Activated CD8-positive, alpha-beta memory T cell treated with anti-CD3 and anti-CD28 coated beads, Interleukin-2, amount 50 U/mL, for 4 hours (primary cell): ENCODE measurements at places on chromosomes 3 and 15.

DNA sequence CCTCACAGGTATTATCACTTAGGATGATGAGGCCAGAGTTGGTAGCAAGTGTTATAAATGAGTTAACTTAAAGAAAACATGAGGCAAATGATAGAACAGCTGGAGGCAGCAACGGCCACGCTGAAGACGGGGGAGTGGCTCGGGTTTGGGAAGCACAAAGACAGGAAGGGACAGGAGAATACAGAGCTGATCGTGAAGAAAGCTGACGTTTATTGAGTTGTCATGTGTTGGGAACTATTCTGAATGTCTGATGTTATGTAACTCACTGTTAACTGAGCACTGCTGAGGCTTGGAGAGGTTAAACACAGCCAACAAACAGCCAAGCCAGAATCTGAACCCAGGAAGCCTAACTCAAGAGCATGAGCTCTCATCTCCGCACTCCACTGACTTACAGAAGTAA lies 42.3 kb downstream of the FGD5 start:
- DNase-seq = no peak

DNA sequence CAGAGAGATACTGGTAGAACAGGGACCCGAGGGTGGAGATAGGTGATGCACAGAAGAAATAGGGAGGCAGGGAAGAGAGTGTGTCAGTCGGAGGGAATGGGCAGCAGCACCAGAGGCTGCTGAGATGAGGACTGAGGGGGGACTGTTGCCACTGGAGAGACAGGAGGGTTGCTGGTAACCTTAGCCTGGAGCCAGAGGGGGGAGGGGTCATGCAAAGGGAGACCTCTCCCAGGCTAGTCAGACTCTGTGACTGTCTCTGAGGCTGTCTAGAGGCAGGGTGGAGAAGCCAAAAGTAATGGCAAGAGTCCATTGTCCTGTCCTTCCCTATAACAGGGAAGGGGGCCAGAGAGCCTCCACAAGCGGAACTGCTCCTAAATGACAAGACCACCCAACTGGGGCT lies 2.1 kb upstream of the DLEC1 start:
- no peak for DNase-seq

DNA sequence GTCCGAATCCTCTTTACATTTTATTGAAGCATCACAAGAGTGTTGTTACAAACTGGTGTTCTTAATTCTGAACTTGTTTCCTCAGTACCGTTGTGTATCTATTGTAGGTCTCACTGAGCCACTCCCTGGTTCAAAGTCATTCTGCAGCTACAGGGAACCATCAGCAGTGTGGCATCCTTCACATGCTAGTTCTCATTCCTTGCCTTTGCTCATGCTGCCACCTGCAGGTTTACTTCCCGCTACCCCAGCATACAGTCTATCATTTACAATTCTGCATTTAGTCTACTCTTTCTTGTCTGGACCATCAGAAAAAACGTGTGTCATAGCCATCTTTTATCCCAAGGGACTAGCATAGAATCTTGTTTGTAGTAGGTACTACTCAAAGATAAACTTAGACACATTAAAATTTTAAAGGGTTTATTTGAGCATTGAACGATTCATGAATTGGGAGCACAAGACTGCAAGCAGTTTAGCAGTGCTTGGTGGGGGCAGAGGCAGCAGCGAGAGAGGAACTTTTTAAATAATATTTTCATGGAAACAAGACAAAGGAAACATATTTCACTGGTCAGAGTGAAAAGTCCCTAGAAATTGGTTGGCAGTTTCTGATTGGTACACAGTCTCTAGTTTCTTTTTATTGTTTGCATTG lies 402.1 kb downstream of the CADM2 start:
- DNase-seq = no peak

DNA sequence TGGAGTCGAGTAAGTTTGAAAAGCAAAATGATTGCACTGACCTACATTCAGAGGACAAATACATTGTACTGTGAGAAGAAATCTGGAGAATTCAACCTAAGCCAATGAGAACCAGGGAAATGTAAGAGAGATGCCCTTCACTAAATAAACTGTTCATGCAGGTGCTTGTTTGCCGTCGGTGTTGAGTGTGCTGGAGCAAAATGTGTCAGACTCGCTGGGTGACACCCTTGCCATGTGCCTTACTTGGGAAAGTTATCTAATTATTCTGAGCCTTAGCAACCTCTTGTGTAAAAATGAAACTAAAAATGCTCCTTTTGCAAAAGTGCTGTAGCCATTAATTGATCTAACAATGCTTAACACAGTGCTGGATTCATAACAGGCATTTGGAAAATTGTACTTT lies 140.4 kb downstream of the GABRB3 start:
- no peak for DNase-seq

DNA sequence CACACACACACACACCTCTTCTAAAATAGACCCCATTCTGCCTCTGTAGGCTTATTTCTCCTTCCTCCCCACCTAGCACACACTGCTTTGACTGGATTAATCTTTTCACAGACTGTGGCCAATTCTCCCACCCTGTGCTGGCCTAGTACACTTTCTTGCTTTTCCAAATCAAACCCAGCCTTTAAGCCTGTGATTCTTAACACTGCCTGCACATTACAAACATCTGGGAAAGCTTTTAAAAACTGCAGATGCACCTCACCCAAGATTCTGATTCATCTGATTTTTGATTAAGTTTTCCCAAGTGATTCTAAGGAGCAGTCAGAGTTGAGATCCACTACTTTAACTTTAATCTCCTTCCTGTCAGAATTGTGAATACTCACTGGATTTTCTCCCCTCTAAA lies 12.8 kb downstream of the CSNK1G1 start:
- DNase-seq = no peak

DNA sequence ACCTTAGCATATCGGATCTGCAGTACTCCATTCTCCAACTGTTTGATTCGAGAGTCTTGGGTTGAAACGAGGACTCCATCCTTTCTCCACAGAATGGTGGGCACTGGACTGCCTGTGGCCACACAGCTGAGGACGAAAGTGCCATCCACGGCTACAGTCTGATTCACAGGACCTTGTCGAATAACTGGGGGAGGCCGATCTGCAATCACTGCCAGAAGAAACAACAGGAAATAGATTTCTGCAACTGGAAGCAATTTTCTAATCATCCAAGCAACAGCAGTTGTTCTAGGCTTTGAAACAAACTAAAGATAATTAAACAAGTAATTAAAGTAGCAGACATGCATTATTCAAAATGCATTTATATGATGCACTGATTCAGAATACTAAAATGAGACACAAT lies 1097.7 kb downstream of the ROBO1 start:
- no peak for DNase-seq

- DNase-seq = no peak
Observed at GRCh38 chr3:193301433-193301832, 60.4 kb downstream of the PLAAT1 start.

DNA sequence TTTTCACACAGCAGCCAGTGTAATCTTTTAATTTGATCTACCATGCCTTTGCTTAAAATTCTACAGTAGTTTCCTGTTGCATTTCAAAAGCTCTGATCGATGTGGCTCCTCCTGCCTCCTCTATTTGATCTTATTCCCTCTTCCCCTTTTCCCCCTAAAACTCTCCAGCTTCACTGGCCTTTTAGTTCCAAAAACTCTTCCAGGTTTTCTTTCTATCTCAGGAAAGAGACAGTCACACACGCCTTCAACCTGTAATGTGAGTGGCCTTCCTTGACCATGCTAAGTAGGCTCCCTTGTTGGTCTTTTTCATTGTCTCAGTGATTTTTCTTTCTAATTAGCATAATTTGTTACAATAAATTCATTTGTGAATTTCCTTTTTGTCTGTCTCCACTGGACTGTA lies 985 bp downstream of the TEX9 start:
- DNase-seq = no peak

- no peak for DNase-seq
Observed at GRCh38 chr3:195570344-195570743, 13.4 kb downstream of the APOD start.

GRCh38 chr3:10557781-10558373 lies 52.5 kb upstream of the ATP2B2 start:
- no peak for DNase-seq

- DNase-seq = no peak
Observed at GRCh38 chr3:147962408-147963164, 553.4 kb downstream of the ZIC1 start.

DNA sequence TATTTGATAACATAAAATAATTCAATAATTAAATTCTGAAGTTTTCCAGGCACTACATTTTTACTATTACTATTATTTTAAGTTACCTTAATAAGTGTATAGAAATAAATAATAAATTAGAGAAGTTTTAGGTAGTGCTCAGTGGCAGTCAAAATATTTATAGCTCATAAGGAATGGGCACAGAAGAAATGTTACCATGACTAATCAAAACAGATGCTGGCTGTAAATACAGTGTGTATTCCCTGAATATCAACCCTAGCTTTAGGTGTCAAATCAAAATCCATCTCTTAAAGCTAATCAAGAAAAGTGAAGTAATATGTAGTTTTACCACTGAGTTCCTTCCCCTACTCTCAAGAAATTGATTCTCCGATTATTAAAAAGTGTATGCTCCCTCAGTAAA lies 35.5 kb downstream of the ZBTB20 start:
- no peak for DNase-seq

DNA sequence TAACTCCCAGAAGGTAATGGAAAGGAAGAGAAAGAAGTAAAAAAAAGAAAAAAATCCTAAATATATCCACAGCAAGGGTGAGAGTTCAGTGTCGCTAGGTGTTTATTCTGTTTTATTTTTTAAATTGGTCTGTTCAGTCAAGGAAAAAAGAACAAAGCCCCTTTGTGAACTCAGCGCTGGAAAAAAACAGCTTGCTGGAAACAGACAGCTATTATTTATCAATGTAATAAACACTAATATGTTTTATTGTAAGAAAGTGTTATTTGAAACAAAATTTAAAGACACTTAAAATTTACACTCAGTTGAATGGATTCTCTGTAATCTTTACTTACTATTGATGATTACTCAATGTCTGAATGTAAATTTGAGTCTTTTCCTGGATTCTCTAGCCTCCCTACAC lies 32.3 kb upstream of the LEKR1 start:
- no peak for DNase-seq

- no peak for DNase-seq
Observed at GRCh38 chr3:67288466-67289106, 290.5 kb downstream of the KBTBD8 start.

DNA sequence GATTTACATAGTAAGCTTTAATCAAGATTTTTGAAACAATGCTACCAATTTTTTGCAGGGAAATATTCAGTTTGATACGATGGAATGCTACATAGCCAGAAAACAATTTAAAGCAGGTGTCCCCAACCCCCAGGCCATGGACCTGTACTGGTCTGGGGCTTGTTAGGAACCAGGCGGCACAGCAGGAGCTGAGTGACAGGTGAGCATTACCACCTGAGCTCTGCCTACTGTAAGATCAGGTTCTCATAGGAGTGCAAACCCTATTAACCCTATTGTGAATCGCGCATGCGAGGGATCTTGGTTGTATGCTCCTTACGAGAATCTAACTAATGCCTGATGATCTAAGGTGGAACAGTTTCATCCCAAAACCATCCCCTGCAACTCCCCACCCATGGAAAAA lies 322.6 kb upstream of the NECTIN3 start:
- no peak for DNase-seq

- no peak for DNase-seq
Observed at GRCh38 chr3:147807776-147808175, 398.6 kb downstream of the ZIC1 start.

DNA sequence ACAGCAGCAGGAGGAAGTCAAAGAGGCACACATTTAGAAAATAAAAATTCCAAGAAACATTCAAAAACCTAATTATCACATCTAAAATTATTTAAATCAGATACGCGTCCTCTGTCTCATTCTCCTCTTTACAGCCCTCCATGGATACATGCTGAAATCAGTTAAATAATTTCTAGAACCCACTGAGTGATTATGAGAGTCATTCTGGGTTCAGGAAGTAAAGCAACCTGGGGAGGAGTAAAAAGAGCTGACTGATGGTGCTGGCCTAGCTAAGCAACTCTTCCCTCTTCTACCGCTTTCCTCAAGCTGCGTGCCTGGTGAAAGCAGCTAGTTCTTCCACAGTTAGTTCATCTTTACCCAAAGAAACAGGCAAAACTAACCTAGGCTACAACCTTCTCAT lies 48.7 kb downstream of the RAF1 start:
- DNase-seq = no peak

DNA sequence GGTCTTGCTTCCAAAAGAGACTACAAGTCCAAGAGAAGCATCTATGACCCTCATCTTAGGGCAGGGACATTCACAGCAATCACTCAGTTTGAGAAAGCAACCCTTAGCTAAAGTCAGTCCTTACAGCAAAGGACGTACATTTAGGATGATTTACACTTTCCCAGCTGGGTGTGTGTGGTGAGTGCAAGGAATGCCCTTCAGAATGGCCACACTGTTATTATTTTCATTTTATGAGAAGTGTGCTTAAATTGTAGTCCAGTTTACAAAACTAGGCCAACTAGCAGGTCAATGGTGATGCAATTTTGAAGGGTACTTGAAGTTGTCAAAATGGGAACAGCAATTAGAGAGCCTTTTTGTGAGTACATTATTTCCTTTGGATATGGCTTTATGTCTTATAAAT lies 26.0 kb upstream of the CCK start:
- DNase-seq = no peak

DNA sequence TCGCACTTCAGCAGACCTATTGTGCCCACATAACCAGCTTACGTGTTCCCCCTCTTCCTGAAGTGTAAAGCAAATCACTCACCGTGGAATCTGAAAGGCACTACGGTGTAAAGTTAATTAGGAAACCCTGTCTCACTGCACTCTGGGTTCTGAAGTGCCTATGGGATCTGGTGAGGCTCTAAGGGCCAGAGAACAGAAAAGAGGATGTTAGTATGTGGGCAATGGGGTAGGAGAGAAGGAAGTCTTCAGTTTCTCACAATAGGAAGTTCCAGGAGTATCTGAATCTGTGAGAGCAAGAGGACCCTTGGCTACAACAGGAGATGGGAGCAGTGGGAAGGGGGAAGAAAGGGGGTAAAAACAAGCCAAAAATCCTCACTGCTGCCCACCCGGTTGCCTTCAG lies 71.4 kb downstream of the ITGB5 start:
- no peak for DNase-seq

- no peak for DNase-seq
Observed at GRCh38 chr3:47079432-47079831, 84.5 kb downstream of the SETD2 start.

GRCh38 chr15:58649175-58649574 lies 100.3 kb downstream of the ADAM10 start:
- DNase-seq = no peak

- DNase-seq = no peak
Observed at GRCh38 chr15:42502477-42502876, 7.0 kb downstream of the SNAP23 start.

DNA sequence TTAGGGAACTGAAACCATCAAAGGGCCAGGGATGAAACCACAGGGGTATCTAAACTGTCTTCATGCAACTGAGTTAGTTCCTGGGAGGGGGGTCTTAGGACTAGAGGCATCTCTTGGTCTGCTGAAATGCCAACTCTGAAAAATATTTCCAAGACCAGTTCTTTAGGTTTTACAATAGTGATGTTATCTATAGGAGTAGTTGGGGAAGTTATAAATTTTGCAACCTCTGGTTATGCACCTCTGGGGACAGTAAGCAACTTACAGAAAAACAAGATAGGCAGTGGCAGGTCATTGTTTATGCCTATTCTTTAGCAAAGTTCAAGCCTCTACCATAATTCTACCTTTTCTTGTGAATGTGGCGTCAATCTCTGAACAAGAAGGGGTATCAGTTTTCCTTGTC lies 60.5 kb upstream of the MINAR1 start:
- no peak for DNase-seq
